NCI-H2081 (cell line): ENCODE measurements at places on chromosomes 5 and 9.

- no peak for DNase-seq
These were observed 5.9 kb downstream of the MED10 start for GRCh38 chr5:6372251-6373080.

- no peak for DNase-seq
These were observed 500.3 kb downstream of the ARHGEF28 start for GRCh38 chr5:74126294-74126693.

DNA sequence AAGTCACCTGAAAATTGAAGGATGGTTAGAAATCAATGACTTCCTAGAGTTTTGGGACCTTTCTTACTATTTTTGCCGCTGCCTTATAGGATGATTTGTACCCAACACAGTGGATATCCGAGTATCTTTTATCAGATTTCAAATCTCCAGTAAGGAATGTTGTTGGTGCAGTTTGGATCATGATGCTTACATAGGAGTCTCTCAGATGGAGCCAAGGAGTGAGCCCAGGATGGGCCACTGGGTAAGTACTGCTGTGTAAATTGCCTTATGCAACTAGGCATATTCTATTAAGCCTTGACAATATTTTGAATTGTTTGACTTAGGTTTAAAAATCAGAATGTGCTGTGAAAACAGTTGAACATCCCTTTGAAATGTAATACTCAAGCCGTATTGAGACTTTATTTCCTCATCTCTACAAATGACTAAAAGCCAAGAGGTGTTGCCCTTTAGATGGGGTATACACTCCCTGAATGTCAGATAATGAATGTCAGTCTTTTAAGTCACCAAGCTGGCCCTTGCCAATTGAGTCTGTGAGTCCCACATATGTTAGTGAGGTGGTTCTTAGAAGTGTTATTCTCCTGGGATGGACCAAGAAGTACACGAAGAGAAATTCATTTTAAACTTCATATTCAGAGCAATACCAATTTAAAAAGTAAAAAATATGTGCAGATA is 271.8 kb upstream of the CTNND2 start:
- DNase-seq = no peak

DNA sequence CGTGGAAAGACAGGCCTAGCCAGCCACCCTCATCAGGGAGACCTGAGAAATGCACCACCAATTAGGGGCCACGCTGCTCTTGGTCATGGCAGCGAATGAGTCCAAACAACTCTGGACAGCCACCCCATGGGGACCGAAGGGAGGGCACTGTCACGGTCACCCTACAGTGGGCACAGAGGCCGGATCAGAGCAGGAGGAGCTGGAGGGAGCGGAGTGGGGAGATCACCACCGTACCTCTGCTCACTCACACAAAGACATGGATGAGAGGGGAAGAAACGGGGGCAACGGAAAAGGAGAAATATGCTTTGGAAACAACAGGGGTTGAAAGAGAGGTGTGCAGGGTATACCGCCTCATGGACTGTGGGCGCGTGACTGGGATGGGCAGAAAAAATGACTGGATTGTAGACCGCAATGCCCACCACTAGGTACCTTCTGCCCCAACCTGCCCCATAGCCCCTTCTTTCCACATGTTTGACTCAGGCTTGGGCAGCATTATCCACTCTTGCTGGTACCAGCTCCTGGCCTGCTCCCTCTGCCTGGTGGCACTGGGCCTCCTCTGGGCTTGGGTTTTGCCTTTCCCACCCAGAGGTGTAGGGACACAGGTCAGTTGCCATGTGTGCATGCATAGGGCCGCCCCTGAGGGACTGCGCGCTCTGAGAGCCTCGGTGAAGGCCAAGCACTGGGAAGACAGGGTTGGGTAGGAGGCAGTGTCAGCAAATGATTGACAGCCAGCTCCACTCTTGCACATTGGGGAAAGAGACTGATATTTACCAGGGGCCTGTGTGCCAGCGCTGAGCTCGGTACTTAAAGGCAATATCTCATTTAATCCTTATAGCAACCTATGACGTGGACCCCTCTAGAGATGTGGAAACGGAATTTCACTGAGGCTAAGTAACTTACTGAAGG is 76.6 kb downstream of the CRB2 start:
- DNase-seq = no peak

- DNase-seq = no peak
These were observed 16.5 kb upstream of the CXXC5 start for GRCh38 chr5:139631520-139632165.

DNA sequence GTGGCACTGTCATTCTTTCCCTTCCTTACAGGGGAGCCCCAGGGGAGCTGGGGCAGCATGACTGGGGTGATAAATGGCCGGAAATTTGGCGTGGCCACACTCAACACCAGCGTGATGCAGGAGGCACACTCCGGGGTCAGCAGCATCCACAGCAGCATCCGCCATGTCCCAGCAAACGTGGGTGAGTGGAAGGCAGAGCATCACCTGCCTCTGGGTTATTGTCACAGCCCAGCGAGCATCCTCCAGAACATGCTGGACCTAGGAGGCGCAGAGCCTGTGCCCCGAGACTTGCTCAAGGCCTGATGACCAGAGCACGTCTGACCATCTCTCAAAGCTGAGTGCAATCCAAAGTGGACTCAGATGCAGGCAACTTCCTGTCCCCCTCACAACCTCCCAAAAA is 22.2 kb upstream of the ASS1 start:
- DNase-seq = no peak

GRCh38 chr5:172705576-172706084 is 64.6 kb downstream of the NEURL1B start:
- DNase-seq = no peak

DNA sequence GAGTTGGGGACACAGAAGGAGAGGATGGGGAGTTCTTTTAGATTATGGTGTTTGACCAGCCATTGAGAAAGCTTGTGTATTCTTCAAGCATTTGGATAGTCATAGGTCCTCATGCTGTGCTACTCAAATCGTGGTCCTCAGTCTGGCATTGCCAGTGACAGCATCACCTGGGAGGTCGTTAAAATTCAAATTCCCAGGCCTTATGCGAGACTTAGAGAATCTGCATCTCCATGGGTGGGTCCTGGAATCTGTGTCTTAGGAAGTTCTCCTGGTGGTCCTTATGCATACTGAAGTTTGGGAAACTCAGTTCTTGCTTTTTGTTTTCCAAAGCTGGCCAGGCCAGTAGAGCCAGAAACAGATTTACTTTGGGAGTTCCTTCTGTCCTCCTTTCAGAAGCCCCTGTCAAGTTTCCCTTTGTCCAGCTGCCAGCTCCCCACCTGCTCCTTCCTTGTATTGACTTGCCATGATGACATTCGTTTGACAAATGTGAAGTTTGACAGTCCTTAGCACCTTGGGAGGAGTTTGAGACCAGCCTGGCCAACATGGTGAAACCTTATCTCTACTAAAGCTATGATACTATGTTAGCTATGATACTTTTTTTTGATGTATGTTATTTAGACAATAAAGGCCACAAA is 95.6 kb downstream of the PALM2AKAP2 start:
- no peak for DNase-seq

GRCh38 chr5:999032-999501 is 9.5 kb upstream of the NKD2 start:
- no peak for DNase-seq

- DNase-seq = no peak
These were observed 4.9 kb downstream of the TXNDC8 start for GRCh38 chr9:110332766-110333165.

DNA sequence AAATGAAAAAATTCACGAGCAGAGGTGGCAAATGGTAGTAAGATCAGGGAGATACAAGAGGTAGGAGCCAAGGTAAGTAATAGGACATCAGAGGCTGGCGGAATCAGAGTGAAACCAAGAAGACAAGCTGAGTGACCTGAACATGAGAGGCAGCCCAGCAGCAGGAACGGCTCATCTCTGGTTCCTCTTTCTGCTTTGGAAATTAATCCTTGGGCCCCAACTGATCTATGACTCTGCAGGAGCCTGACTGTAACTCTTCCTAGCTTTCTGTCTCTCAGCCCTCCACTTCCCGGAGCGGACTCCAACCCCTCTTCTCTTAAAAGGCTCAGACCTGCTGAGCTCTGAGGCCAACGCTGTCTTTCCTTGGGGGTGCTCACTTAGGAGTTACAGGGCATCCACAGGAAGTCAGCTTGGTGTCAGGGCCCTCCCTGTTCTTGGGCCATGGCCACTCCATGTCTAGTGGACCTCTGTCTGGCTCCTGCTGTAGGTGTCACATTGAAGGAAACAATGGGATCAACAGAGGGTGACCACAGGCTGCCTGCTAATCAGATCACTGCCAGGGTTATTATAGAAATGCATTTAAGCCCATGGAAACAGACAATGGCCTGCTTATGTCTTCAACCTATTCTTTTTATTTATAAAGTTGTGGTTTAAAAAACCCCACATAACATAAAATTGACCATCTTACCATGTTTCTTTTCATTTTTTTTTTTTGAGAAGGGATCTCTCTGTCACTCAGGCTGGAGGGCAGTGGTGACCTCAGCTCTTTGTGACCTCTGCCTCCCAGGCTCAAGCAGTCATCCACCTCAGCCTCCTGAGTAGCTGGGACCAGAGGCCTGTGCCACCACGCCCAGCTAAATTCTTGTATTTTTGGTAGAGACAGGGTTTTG is 22.5 kb upstream of the SHB start:
- DNase-seq = no peak

- no peak for DNase-seq
These were observed 72.0 kb upstream of the IL12B start for GRCh38 chr5:159402311-159402710.

- no peak for DNase-seq
These were observed 31.7 kb downstream of the SPACA9 start for GRCh38 chr9:132910376-132910775.

GRCh38 chr5:1174122-1174936 is 27.1 kb upstream of the SLC6A19 start:
- DNase-seq = peak; percentile 77

GRCh38 chr5:133054697-133055471 is 3.1 kb downstream of the HSPA4 start:
- DNase-seq = no peak

- no peak for DNase-seq
These were observed 35.4 kb upstream of the GNPDA1 start for GRCh38 chr5:142048272-142048671.

GRCh38 chr5:148619484-148619883 is 34.8 kb downstream of the HTR4 start:
- no peak for DNase-seq

DNA sequence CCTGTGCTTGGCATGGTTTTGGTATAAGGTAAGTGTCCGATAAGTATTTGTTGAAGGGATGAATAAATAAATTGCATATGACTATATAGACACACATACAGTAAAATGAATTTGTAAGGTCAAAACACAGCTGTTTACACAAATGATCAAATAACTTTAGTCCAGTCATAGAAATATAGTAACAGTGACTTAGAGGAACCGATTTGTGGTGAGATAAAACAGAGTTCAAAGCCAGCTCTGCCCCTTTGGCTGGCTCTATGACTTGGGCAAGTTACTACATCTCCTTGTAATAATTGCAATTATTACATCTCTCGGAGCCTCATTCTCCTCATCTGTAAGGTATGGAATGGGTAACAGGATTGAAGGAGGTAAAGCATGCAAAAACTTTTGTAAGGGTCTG is 384.0 kb downstream of the PLK2 start:
- DNase-seq = no peak

- no peak for DNase-seq
These were observed 3.1 kb upstream of the GLIS3 start for GRCh38 chr9:4303006-4303405.

DNA sequence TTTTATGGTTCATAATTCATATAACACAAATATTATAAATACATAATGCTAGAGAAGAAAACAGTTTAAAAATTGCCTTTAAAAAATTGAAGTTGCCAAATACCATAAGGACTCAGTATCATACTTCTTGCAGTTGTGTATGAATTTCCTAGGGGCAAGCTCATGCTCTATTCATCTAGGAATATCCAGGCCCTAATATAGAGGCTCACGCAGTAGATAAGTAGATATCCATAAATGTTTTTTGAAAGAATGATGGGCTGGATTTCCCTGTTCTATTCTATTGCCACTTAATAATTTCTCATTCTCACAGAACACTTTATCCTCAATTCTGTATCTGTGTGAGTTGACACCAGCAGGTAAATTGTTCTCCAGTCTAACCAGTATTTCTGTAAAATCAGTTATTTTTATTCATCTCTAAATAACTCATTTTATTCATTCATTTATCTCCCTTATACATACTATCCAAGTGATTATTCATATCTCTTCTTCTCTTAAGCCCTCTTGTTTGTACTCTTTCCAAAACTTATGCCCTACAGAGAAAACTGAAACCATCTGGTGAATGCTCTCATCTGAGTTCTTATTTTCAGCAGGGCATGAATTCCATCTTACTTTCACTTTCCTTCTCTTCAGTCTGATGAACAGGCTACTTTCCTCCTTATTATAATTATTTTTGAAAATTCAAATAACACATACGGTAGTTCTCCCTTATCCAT is 97.1 kb downstream of the SLC44A1 start:
- DNase-seq = no peak

- DNase-seq = no peak
These were observed 2.4 kb upstream of the AHRR start for GRCh38 chr5:318931-319601.
